ENCODE measurements at places on chromosomes 5 and 9.

GRCh38 chr5:34876275-34876674 lies 37.3 kb downstream of the TTC23L start:
- DNase-seq, result no peak

- no peak for DNase-seq
Measured at GRCh38 chr9:82606071-82606470, 456.9 kb downstream of the RASEF start.

- no peak for DNase-seq
Measured at GRCh38 chr9:21137020-21137419, 4.6 kb downstream of the IFNW1 start.

DNA sequence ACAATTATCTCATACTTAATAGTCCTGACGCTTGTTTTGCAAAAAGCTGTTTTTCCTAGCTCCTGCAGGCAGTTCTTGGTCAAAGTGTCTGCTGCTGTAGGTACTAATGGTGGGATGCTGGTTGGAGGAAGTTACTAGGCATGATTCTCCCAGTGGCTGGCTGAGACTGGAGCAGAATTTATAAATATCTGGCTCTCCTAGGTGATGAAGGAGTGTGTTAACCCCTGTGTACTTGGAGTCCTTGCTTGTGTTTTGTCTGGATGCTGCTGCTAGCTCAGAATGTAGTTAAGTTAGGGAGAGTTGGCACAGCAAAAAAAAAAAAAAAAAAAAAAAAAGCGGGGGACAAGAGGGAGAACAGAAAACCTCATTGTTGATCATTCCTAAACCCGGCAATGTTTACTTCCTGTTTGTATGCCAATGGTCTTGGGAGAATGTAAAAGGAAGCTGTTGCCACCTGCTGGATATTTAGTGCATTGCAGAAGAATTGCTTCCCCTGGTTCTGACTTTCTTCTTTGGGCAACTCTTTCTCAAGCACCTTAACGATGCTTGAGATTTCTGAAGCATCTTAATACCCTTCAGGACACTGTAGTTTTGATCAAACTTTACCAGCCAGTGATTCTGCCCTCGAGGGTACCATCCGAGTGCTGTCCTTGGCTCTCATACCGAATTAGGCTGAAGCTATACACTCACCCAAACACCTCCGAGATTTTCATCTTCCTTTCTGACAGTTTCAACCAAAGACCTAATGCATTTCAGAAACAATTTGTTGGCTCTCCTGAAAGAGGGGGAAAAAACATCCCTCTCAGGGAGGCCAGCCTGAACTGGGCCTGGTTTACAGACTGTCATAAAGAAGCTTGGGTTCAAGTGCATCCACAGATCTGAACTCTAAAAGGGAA lies 71.7 kb upstream of the WWC1 start:
- no peak for DNase-seq

DNA sequence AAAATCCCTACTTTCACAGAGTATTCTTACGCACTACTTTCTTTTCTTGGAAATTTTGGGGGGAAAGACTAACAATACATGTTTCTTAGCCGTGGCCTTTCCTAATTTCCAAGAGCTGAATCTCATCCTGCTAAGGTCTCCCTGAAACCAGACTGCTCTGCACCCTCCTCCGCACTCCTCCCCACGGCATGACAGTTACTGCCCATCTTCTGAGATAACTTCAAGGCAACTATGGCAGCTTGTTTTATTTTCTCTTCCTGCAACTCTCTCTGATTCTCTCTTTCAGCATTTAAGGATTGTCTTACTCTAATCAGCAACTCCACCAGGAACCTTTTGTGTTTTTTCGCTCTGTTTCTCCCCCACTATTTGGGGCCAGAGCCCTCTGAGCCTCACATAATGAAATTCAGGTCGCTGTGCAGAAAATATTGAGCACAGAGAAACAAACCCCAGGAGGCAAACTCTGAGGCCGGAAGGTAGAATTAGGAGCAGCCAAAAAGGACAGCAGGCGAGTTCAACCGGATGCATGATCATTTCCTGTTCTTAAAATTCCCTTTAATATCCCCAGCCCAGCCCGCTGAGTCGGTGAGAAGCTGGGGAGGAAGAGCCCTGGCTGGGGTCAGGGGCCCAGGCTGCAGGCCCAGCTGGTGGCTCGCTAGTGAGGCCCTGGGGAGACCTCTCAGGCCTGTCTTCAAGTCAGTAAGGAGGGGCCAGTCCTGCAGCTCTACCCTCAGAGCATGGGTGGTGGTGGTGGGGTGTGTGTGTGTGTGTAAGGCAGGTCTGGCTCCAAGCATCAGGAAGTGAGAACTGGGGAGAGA lies 213.6 kb upstream of the S1PR3 start:
- no peak for DNase-seq

DNA sequence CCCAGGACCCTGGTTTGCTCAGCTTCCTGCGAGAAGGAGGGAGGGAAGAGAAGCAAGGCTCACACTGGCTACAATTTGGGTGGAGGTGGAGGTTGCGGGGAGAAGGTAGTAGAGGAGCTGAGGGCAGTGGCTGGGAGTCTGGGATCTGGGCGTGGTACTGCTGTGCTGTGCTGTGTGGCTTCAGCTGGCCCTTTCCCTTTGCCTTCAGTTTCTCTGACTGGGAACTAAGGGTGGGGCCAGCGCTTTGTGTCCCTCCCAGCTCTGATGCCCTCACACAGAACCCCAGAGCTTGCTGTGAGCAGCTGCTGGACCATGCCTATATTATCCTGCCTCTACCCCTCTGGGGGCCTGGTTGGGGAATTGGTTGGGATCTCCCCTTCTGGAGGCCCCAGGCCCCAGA lies 60.9 kb downstream of the RGS3 start:
- DNase-seq, result no peak

DNA sequence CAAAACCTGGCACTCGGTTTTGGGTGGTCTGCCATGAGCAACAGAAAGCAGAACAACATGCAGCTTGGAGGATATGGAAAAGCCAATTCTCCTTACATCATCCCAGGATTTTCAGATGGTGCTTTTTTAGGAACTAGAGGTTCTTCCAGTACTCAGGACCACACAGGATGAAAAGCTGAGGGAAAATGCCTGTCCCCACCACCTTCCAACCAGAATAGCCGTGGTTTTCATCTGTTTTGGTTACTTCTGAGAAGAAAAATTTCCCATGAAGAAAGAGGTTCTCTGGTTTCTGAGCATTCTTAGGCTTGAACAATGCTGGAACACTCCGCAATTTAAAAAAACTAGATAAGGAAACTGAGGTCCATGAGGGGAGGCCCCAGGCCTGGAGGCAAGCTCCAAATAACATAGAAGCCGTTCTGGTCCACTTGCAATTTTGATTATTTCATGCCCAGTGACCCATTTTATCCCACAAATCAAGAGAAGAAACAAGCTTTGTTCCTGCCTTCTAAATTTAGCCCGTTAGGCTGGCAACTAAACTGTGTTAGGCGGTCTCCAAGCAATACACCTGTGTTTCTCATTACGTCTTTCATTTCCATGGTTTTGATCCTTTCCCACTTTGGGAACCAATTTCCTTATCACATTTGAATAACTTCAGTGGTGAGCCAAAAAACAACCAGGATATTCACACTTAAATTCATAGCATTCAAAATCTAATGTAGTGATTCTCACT lies 79.2 kb upstream of the SPIN1 start:
- DNase-seq, result no peak

GRCh38 chr5:165565911-165566310 lies 2060.5 kb downstream of the MAT2B start:
- no peak for DNase-seq

- no peak for DNase-seq
Measured at GRCh38 chr9:132656299-132656698, 13.5 kb downstream of the DDX31 start.

- no peak for DNase-seq
Measured at GRCh38 chr5:84057211-84057610, 327.5 kb downstream of the EDIL3 start.

- DNase-seq, result no peak
Measured at GRCh38 chr9:122950263-122950662, 9.4 kb downstream of the RABGAP1 start.

DNA sequence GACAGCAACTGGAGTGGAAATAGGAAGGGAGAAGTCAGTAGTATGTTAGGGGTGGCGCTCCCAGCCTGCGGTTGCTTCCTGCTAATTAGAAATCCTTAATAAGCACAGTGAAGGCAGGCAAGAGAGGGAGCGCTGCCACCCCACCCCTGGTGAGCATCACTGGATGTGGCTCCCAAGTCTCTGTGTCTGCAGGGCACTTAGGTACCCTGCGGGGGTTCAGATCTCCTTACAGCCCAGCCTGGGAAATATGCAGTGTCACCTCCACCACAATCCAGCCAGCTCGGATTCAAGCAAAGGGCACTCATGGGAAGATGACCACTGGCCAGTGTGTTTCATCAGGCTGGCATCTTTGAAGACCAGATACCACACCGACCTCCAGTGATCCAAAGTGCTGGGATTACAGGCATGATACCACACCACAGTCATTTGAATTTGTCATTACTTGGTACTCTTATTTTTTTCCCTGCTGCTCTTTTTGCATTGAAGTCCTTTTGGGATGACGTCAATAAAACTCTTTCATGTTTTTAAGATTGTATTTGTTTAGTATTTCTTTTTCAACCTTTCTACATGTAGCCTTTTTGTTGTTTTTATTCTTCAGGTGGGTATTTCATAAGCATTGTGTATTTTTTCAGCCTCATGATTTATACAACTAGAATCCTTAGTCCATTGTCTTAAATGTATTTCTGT lies 90.1 kb downstream of the ANKRD18B start:
- DNase-seq, result no peak

DNA sequence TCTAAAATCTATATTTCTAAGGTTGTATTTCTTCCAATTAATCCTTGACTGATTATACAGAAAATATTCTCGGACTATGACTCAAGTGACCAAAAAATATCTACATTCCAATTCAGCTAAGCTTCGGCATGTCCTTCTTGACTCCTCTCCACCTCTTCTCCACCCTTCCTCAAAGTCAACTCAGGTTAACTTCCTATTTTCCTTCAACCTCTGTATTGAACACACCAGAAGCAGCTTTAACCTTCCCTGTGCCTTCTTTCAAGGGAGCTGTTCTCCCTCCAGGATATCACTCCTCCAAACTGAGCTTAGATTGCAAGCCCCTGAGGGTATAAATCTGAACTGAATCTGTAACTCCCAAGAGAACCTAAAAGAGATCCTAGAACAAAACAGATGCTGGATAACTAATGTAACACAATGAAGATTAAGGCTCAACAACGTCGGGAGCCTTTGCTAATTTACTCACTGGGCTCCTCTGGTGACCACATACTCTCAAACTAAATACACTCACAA lies 1.1 kb downstream of the SLCO4C1 start:
- no peak for DNase-seq

DNA sequence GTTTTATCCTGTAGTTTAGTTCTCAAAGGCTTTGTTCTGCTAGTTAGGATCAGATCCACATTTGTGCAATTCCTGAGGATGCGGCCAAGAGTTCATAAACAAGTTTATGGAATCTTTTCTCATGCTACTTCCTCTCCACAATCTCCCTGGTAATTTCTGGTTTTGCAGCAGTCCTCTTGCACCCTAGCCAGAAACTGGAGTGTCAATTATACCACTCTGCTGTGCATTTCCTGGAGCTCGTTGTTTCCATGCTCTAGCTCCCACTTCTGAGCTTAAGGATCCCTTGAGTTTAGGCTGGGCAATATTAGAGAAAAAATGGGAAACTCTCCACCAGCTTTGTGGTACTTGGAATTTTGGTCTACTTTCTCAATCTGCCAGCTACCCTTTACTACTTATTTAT lies 474.7 kb downstream of the DIRAS2 start:
- DNase-seq, result no peak

GRCh38 chr5:39053189-39053588 lies 21.0 kb downstream of the RICTOR start:
- DNase-seq, result no peak

DNA sequence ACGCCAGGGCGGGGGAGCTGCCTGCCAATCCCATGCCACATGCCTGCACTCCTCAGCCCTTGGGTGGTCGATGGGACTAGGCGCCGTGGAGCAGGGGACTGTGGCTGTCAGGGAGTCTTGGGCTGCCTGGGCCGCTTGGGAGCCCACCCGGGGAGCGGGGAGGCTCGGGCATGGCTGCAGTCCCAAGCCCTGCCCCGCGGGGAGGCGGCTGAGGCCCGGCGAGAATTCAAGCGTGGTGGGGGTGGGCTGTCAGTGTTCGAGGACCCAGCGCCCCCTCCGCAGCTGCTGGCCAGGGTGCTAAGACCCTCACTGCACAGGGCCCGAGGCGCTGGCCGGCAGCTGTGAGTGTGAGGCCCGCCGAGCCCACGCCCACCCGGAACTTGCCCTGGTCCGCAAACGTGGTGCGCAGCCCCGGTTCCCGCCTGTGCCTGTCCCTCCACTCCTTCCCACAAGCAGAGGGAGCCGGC lies 83.2 kb upstream of the DMRTA1 start:
- DNase-seq, result no peak

- DNase-seq, result no peak
Measured at GRCh38 chr9:121424024-121424432, 54.0 kb upstream of the STOM start.

DNA sequence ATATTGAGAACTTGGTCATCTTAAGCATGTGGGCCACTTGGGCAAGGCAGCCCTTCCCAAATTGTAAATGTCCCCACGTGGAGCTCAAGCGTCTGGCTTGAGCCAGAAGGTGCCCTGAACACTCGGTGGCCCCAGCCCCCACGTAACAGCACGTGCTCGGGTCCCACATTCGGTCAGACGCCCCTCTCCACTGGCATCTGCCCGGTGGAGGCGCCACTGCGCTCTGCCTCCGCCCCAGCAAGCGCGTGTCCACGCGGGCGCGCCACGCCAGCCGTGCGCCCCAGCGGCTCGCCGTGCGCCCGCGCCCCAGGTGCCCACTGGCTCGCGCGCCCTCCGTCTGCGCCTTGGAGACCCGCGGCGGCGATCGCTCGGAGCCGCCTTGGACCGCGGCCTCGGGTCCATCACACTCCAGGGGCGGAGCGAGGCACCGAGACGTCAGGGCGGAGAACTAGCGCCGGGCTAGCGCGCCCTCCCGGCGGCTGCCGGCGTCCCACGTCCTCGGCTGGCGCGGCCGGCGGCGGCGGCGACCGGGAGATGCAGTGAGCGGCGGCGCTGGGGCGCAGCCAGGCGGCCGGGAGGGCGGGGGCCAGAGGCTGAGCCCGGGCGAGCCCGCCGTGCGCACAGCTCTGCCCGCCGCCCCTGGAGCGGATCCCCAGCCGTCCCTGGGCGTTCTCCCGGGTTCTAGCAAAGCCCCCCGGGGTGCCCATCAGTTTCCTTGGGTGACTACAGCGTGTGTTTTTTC lies at the start of gene PALM2AKAP2:
Gene PALM2AKAP2 (plus strand): TSS at position 488 of the 742 bp plus-strand sequence. CDS start 291 bp downstream, outside the sequence.
- peak; percentile 13 for DNase-seq

DNA sequence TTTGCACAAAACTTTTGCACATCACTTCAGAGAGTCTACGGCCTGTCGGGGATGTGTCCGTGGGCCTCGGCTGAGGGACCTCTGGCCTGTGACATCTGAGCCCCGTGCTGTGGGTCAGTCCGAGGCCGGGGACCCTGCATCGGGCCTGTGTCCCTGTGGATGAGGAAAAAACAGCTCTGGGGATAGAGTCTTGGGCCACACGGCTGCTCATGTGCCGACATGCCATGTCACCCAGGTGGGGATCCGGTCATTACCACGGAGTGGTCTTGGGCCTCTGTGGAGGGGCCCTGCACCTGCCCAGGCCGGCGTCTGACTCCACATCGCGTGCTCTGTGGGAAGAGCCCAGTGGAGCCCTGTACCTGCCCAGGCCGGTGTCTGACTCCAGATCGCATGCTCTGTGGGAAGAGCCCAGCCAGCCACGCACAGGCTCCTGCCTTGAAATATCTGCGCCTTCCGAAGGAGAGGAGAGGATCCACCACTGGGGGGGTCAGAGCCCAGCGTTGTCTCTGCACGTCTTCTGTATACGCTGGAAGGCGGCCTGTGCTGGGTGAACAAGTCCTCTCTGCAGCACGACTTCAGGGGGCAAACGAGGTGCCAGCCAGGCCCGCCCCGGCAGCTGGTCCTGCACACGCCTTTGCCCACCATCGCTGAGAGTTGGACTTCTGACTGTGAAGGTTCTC lies 27.5 kb upstream of the IRX4 start:
- no peak for DNase-seq

All from activated T-cell treated with anti-CD3 and anti-CD28 coated beads for 48 hours (primary cell).